ENCODE measurements at places on chromosomes 1 and 21.

DNA sequence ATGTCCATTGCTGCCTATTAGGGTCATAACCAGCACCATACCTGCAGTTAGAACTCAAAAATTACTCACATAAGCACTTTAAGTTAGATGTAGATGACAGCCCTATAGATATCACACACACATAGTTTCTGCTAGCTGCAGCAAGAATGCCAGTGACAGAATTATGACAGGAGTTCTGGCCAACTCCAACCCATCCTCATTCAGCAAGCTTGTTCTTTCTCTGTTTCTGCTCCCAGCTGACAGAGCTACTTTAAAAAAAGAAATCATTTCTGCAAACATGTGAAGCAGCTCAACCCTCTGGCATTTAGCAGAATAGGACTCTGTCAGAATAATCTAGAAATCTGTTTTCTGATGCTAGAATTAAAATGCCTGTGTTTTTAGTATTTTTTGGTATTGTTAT lies 23.8 kb upstream of the OTUD7B start:
- DNase-seq, result no peak

DNA sequence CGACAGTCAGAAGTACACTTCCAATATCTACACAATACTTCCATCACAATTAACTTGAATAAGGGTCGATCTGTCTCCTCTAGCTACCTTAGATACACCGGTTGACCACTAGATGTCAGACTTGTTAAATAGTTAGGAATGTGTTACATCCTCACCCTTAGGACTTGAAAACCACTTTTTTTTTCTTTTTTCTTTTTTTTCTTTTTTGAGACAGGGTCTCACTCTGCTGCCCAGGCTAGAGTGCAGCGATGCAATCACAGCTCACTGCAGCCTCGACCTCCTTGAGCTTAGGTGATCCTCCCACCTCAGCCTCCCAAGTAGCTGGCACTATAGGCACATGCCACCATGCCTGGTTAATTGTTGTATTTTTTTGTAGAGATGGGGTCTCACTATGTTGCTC lies 120.4 kb upstream of the GREM2 start:
- DNase-seq, result peak; percentile 5

DNA sequence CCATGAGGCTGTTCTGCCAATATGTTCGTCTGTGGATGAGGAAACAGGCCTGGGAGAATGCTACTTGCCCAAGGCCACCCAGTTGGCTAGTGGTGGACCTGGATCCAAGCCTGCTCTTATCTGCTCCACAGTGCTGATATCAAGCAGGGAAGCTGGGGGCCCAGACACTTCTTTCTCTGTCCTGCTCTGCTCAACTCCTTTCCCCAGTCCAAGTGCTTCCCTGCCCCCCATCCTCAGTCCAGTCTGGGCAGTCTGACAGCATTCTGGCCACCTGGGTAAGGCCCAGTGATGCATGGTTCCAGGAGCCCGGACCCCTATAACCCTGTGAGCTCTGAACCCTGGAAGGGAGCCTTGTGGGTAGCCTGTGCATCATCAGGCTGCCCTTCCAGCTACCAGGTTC lies 4.2 kb upstream of the PAQR7 start:
- no peak for DNase-seq

DNA sequence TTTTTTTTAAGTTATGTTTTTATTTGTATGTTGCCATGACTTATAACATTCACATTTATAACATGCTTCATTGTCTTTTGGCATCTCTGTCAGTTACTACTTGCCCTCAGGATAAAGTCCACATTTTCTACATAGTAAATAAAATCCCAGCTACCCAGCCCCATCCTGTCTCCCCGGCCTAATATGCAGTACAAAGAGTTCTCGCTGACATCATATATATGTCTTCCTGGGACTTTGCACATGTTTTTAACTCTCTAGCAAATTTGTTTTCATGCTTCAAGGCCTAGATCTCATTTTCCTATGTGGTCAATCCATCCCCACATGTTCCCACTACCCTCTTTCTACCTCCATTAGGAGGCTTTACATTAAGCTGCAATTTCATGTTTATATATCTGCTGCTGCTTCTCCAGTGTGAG lies 33.0 kb upstream of the IVNS1ABP start:
- no peak for DNase-seq

GRCh38 chr1:198445872-198446271 lies 94.6 kb downstream of the ATP6V1G3 start:
- DNase-seq, result no peak

DNA sequence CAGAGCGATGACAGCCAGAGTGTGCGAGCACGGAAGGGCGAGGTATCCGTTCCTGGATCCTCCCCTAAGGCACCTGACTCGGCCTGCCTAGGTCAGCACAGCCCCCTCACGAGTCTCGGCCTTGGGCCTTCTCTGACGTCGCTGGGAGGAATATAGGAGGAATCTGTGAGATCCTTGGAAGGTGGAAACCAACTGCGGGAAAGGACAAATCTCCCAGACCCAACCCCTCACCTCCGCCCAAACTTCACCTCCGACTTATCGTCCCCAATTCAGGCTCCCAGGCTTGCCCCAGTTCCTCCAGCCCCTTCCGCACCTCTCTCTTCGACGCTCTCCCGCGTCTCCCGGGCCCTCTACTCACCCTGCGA lies 494 bp downstream of the APH1A start:
- DNase-seq, result no peak

Data from epithelial cell of prostate (primary cell).